NCI-H2227 treated with DMSO at 0.1 percent for 48 hours (cell line): ENCODE measurements at places on chromosomes 11 and 22.

- DNase-seq, result peak; percentile 81
Observed at GRCh38 chr11:68658661-68659060, 25.7 kb upstream of the GAL start.

DNA sequence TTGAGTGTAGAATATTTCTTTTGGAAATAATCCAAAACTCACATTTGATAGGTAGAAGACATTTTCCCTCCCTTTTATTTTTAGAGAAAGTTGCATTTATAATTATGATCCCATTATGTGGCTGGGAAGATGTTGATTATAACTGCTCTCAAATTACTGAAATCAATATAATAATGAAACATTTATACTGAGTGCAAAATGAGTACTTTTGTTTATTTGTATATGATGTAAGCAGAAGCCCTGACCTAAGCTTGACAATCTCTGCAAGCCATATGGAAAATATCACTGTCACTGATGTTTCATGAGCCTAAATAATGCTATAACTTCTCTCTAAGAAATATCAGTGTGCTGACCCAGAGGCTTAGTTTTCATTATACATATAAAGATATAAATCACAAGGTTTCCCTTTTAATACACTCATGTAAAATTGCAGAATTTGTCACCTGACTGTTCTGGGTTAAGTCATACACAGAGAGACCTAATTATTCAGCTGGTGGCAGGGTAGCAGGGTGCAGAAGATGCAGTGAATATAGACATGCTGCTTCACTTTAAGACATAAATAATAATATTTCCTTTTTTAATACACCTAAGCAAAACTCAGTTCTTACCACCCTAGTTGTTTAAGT lies 99.2 kb downstream of the BBOX1 start:
- no peak for DNase-seq

DNA sequence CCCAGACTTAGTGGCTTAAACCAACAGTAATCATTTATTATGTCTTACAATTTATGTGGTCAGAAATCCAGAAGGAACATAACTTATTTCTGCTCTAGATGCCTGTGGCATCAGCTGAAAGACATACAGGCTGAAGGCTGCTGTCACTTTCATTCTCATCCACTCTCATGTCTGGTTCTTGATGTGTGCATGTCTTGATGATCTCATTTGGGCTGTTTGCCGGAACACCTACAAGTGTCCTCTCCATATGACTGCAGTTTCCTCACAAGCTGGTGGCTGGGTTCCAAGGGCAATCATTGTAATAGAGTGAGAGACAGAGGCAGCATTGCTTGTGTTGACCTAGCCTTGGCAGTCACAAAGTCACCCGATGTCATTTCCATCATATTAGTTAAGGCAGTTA lies 1375.9 kb upstream of the RAG2 start:
- no peak for DNase-seq

DNA sequence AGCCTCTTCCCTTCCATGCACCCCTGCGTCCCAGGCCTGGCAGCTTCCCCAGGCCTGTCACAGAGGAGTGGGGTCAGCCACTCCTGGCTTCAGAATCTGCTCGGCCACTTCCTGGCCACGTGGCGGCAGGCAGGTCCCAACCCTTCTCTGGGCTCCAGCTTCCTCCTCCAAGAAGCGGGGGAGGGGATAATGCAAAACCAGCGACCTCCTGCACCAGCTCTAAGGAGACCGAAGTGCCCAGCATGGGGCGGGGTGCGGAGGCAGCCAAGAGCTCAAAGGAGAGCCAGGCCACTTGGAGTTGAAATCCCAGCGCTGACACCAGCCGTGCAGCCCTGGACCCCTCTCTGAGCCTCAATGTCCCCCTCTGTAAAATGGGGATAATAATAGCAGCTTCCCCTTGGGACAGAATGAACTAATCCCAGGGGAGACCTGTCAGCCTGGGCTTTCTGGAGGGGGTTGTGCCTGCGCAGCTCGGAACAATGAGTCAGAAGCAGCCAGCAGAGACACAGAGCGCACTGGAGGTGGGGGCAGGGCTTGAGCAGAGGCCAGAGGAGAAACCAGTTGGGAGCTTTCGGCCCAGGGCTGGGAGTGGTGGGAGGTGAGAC lies 22.8 kb upstream of the PICK1 start:
- peak; percentile 1 for DNase-seq

DNA sequence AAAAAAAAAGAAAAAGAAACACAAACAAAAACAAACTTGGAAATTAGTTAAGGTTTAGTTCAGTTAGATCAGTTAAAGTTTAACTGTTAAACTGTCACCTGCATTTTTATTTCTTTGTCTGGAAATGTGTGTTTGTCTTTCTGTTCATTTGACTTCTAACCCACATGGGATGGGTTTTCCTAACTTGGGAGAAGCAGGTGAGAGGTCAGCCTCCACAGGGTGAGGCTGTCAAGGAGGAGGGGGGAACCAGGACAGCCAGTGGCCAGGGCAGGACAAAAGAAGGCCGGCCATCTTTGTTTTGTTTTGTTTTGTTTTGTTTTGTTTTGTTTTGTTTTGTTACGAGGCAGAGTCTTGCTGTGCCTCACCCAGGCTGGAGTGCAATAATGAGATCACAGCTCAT lies 13.4 kb upstream of the GCAT start:
- DNase-seq, result no peak

GRCh38 chr11:47512701-47513100 lies 40.2 kb downstream of the CELF1 start:
- DNase-seq, result no peak

DNA sequence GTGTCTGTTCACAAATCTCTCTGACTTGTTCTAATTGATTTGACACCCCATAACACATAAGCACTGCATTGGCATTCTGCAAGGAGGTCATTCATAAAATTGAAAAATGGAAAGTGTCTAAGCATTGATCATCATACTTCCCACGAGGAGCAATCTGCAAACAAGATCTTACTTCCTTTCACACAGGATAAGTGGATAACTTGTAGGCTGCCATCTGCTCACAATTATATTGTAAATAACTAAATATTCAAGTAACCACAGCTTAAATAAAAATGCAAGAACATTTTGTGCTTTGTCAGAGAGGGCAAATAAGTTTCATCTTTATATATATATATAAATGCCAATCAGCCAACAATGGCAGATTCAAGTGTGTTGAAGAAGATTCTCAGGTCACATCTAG lies 264.8 kb upstream of the ZC3H12C start:
- no peak for DNase-seq

DNA sequence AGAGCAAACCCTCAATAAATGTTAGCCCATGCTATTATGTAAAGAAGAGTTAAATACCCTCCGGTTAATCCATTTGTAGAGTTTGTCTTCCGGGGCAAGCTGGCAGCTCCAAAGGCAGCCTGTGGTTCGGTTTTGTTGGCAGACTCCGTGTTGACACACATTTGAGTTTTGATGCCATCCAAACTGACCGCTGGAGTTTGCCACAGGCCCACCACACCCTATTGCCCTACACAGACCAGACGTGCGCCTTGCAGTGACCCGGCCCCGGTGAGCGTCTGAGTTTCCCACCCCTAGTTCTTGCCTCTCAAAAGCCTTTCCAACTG lies 25.1 kb downstream of the ELFN2 start:
- DNase-seq, result no peak

- no peak for DNase-seq
Observed at GRCh38 chr11:109241988-109242536, 179.9 kb upstream of the C11orf87 start.

- no peak for DNase-seq
Observed at GRCh38 chr11:67375320-67376055, 2.1 kb upstream of the CLCF1 start.

DNA sequence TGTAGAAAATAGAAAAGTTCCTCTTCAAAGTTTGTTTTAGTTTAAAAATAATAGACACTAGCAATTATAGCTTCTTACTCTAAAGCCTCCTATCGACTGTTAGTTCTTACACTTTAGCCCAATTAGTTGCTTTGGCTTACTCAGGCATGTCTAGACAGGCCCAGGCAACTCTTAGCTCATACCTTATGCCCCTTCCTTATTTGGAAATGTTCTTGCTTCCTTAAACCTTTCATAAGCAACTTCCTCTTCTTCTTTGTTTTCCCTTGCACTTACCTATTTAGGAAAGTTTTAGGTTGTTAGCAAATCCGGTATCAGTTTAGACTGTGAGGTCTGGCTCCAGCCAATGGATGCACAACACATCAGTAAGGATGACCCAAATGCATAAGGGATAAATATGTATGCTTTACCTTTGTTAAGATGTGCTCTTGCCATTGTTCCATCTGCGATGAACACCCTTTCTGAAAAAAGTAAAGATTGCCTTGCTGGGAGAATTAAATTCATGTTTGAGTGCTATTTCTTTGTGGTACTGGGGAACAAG lies 1277.5 kb upstream of the CNTN5 start:
- DNase-seq, result no peak

GRCh38 chr11:30342736-30343166 lies 19.8 kb downstream of the ARL14EP start:
- no peak for DNase-seq

GRCh38 chr22:32976506-32976905 lies 81.7 kb downstream of the SYN3 start:
- DNase-seq, result no peak

DNA sequence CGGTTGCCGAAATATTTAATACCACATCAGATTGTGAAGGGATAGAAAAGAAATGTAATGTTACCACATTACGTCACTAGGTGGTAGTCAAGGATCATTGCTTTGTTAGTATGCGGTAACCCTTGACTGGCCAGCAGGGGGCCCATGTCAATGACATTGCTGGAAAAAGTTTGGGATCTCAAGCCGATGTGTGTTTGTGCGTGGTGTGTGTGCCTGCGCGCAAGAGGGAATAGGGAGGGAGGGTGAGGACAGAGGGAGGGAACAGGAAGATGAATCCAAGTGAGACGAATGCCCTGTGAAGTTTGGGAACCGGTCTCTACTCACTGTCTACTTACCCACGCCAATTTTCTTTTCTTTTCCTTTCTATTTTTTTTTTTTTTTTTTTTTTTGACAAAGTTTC lies 10.7 kb upstream of the MRGPRX2 start:
- peak; percentile 91 for DNase-seq

GRCh38 chr11:123536690-123537437 lies 106.8 kb downstream of the GRAMD1B start:
- no peak for DNase-seq

- DNase-seq, result peak; percentile 25
Observed at GRCh38 chr22:17387356-17387755, 18.1 kb downstream of the CECR2 start.

DNA sequence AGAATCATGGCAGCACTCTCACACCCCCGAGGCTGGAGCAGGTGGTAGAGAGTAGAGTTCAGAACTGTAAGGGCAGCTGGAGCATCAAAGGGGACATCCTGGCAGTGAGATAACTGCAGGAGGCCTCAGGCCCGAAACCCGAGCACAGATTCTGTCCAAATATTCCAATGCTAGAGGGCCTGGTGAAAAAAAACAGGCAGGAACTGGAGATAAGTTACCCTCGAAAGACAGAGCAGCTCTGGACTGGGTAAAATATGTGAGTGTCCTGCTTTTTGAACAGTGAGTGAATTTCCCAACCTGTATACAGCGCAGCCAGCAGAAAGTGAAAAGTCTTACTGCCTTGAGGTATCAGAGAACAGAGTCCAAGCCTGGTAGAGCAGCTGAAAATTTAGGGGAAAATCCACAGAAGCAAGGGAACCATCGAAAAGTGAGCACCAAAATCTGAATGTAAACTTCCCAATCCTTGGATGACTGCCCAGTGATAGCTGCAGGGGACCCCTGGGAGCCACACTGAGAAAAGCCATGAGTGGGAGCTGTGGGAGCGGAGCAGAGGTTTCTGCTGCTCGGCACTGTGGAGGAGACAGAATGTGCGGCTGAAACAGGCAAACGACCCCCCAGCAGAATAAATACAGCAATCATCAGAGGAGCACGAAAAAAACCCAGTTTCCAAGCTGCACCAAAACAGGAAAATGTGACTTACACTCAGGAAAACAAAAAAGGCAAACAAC lies 50.6 kb downstream of the WNT11 start:
- DNase-seq, result no peak

DNA sequence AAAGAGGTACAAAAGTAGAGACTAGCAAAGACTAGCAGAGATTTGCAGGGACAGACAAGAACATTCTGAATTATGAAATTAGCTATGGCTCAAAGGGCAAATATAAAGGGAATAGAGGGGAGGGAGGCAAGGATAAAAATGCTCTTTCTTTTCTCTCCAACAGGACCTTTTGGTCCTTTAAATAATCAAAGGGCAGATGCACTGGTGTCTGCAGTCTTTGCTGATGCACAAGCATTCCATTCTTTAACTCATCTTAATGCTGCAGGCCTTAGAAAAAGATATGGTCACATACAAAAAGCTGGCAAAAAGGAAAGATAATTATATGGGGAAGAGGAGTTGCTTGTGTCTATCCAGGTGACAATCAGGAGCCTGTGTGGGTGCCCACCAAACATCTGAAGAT lies 53.6 kb upstream of the SC5D start:
- no peak for DNase-seq

- DNase-seq, result no peak
Observed at GRCh38 chr11:132258875-132259274, 888.5 kb downstream of the NTM start.

DNA sequence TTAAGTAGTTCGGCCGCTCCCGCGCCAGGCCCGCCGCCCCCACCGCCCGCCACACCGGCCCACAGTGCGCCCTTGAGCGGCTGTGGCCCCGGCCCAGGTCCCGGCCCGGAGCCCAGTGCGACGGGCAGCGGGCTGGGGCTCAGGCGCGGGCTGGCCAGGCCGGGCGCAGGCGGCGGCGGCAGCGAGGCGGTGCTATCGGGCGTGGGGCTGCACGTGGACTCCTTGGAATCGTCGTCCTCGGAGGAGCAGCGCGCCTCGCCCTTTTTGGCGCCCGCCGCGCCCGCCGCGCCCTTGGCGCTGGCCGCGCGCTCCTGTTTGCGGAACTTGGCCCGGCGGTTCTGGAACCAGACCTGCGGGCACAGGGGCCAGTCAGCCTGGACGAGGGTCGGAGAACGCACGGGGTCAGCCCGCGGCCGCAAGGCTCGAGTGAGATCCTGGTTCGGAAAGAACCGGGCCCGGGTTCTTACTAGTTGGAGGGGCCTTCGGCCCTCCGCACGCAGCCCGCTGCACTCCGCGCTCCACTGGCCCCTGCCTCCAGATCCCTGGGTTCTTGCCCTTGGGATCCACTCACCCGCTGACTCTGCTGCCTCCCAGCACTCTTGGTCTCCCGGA lies 4.0 kb downstream of the PHOX2A start:
- no peak for DNase-seq

- peak; percentile 84 for DNase-seq
Observed at GRCh38 chr11:75554258-75555022, 7.6 kb upstream of the SERPINH1 start.

- DNase-seq, result no peak
Observed at GRCh38 chr11:35593143-35593542, 25.1 kb upstream of the FJX1 start.

DNA sequence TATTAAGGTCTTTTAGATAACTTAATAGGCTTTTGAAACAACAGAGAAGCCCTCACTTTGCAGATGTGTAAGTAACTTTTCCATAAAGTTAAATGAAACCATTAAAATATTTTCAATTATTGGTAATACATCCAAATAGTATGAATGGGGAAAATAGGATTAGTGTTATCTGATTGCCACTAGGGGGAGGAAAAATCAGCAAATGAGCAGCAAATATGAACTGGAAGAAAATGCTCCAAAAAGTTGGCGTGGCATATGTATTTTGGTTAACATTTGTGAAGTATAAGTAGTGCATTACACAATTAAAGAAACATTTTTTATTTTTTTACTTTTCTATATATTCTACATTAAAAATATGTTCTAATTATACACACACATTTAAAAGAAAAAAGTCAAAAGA lies 259.8 kb upstream of the ANO5 start:
- DNase-seq, result no peak
